HEK293T (cell line): ENCODE measurements at places on chromosomes 6 and 20.

DNA sequence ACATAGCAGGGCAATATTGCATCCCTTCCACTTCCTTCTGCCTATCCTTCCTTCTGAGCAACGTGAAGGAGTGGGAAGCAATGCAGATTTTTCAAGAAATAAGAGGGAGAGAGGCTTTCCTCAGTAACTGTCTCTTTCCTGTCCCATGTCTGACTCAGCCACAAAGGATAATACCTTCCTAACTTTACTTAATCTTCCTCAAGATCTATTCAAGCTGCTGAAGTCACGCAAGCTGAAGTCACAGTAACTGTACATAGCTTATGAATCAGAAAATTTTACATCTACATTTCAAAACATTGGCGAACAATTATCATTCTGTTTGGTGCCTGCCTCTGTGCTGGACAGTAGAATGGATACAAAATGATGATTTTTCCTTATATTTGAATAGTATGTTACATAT lies 86.4 kb upstream of the POU3F2 start:
- DNase-seq = no peak

DNA sequence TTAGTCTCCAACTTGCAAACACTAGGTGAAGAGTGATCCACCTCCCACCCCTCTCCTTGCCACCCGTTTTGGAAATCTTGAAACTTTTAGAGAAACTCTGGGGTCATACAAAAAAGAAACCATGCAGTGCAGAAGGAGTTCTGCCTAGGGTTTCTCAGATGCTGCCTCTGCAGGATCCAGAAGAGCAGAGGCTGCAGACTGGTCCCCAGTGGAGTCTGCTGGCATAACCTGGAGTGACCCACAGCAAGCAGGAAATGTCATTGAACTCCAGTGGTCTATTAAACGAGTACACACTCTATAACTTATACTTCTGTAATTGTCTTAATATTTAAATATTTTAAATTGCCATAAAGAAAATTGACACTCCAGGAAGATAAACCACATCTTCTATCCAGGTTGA lies 280.7 kb upstream of the NT5E start:
- no peak for DNase-seq

- DNase-seq = no peak
These were observed 132.4 kb downstream of the DNAH8 start for GRCh38 chr6:38847497-38847896.

- DNase-seq = no peak
These were observed 33.2 kb upstream of the IGF2R start for GRCh38 chr6:159935633-159936032.

GRCh38 chr20:44730441-44730840 lies 15.2 kb upstream of the KCNK15 start:
- DNase-seq = no peak

GRCh38 chr6:123636782-123637181 lies at the start of gene TRDN:
Gene TRDN, minus strand, starts transcription at chr6:123636950. Its CDS starts 175 bp downstream, at chr6:123636775.
- DNase-seq = no peak

DNA sequence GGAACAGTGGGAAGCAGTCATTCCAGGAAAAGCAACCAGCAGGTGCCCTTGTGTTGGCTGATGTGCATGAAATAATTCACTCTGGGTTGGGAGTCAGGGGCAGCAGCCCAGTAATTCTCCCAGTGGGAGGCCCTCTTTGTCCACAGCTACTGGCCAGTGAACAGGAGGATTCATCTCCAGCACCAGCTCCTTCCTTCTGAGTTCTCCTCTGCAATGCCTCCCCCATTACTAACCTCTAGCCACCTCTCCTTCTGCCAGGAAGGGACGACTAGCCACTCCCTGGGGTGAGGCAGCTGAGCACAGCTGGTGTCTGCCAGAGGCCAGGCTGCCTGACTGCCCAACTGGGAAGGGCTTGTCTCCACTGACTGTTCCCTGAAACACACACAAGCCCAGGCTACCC lies 12.5 kb upstream of the R3HDML start:
- no peak for DNase-seq

- no peak for DNase-seq
These were observed 37.3 kb downstream of the SH3BGRL2 start for GRCh38 chr6:79668381-79668780.

GRCh38 chr6:11865680-11866300 lies 87.2 kb upstream of the ADTRP start:
- DNase-seq = no peak

- DNase-seq = peak; percentile 49
These were observed 20.3 kb upstream of the LRRN4 start for GRCh38 chr20:6074145-6074561.
